ENCODE measurements at places on chromosomes 11 and 22.

DNA sequence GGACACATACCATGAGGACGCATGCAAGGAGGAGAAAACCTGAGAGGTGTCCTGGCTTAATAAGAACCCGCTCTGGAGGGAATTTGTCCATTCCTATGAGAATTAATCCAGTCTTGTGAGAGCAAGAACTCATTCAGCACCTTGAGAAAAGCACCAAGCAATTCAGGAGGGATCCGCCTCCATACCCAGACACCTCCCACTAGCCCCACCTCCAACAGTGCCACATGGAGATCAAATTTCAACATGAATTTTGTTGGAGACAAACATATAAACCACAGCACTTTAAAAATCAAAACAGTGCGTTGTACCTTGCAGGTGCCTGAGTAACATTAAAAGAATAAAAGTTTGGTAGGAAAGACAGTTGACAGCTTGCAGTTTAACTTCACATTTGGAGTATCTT is 11.4 kb downstream of the UBE4A start:
- DNase-seq: no peak

GRCh38 chr11:69035946-69036340 is 12.8 kb upstream of the TPCN2 start:
- DNase-seq: no peak

DNA sequence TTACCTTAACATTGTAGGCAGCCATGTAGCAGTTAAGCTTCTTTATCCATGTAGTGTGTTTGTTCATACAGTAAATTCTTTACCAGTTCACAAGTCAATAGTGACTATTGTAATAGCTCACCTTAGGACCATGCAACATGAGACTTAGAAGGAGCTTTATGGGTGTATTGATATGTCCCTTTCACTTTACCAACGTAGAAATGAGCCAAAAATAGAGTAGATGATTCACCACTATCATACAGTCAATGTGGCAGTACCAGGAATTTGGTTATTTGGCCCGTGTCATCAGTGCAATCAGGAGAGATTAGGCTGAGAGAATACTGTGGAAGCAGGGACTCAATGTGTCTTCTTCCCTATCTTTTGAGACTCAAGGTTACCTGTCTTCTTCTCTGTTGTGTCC is 4.7 kb downstream of the ZDHHC13 start:
- DNase-seq: no peak

- DNase-seq: no peak
These were observed 831 bp downstream of the CHST1 start for GRCh38 chr11:45664376-45665205.

- no peak for DNase-seq
These were observed 37.5 kb downstream of the C11orf91 start for GRCh38 chr11:33663121-33663520.

GRCh38 chr22:50173983-50174355 is 3.4 kb downstream of the PANX2 start:
- DNase-seq: no peak

GRCh38 chr11:78080084-78080817 is 589 bp upstream of the NDUFC2 start:
- DNase-seq: peak; percentile 42

DNA sequence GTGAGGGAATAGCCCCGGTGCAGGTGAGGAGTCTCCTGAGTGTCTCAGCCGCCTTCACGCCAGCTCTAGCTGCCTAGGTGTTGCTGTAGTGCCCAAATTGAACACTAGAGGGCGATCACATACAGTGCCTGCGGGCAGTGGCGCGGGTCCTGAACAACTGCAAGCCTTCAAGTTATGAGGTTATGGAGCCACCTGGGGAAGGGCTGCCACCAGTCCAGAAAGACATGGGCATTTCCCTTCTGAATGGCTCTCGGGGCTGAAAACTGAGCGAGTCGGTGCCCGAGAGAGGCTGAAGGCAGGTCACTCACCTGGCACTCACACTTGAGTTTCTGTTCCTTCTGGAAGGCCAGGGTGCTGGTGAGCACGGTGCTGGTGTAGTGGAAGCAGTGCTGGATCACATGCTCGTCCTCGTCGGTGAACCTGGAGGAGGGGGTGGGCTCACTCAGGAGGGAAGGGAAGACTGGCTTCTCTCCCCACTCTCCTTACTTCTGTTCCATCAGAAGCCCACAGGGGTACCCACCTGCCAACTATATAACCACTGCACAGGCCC is 88.4 kb downstream of the PDE2A start:
- peak; percentile 45 for DNase-seq

- DNase-seq: peak; percentile 14
These were observed 35.0 kb downstream of the GRIK4 start for GRCh38 chr11:120546312-120547205.

GRCh38 chr11:71265559-71266092 is 13.2 kb upstream of the SHANK2 start:
- DNase-seq: no peak

GRCh38 chr11:111221208-111221607 is 24.3 kb upstream of the POU2AF2 start:
- DNase-seq: no peak

- DNase-seq: no peak
These were observed 1.4 kb downstream of the MADD start for GRCh38 chr11:47271328-47271727.

DNA sequence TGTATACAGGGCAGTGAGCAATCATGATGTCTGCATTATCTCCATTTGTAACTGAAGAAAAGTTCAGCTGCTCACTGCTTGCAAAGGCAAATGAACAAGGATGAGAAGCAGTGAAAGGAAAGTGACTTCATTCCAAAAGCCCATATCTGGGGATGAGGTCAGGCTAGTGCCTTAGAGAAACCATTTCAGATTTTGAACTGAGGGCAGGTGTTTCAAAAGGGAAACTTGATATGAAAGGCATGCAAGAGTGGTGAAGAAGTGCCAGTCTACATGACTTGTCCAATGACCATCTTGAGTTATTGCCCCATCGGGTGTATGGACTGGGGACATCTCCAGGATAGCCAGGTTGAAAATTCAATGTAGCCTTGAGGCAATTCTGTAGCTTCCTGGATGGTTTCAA is 7.3 kb upstream of the APOL4 start:
- DNase-seq: no peak

DNA sequence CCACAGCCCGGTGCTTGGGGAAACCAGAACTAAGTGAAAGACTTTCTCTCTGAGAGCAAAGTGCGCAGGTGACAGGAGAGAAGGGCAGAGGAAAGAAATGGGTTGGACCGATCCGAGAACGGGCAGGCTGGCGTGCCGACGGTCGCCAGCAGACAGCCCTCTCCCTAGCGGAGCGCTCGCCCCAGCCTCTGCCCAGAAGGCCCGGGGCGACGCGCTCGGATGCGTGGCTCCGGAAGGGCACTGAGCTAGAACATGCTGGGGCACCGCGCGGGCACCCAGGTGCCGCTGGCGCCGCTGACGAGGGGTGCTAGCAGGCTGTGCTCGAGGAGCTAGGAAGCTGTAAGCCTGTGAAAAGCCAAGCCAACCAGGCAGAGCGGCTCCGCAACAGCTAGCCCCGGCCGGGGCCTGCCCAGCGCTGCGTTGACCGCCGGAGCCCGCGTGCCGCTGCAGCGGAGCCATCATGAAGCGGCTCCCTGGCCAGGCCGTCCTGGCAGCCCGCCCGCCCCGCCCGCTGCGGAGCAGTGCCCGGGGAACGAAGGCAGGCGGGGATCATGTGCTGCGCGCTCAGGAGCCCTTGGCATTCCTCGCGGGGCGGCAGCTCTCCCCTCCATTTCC is 22.1 kb upstream of the RRAS2 start:
- DNase-seq: peak; percentile 77

DNA sequence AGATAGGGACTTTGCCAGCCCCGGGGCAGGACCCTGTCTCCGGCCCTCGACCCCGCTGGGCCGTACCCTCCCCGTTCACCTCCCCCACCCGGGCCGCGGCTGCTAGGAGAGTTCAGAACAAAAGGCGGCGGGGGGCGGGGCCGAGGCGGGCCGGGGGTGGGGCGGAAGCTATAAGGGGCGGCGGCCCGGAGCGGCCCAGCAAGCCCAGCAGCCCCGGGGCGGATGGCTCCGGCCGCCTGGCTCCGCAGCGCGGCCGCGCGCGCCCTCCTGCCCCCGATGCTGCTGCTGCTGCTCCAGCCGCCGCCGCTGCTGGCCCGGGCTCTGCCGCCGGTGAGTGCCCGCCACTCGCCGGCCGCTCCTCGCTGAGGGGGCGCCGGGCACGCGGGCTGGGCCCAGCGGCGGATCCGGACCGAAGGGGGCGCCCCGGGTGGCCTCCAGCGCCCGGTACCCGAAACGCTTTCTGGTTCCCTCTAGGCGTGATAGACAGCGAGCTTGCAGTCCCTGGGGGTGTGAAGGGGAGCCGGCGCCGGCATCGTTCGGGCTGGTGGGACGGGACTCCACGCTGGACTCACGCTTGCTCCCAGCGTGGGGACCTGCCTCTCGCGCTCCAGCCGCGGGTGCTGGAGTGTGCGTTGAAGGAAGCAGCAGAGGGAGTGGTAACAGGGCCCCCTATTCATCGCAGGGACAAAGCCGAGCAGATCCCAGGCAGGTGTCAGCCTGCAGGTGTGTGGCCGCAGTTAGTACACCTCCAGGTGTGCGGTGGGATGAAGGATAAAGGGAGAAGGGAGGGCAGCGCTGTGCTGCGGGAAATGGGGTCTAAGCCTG is at the start of gene MMP11:
MMP11 (plus strand) TSS at position 201 of the 825 bp plus-strand sequence; CDS start at position 223, 22 bp downstream.
- peak; percentile 33 for DNase-seq

DNA sequence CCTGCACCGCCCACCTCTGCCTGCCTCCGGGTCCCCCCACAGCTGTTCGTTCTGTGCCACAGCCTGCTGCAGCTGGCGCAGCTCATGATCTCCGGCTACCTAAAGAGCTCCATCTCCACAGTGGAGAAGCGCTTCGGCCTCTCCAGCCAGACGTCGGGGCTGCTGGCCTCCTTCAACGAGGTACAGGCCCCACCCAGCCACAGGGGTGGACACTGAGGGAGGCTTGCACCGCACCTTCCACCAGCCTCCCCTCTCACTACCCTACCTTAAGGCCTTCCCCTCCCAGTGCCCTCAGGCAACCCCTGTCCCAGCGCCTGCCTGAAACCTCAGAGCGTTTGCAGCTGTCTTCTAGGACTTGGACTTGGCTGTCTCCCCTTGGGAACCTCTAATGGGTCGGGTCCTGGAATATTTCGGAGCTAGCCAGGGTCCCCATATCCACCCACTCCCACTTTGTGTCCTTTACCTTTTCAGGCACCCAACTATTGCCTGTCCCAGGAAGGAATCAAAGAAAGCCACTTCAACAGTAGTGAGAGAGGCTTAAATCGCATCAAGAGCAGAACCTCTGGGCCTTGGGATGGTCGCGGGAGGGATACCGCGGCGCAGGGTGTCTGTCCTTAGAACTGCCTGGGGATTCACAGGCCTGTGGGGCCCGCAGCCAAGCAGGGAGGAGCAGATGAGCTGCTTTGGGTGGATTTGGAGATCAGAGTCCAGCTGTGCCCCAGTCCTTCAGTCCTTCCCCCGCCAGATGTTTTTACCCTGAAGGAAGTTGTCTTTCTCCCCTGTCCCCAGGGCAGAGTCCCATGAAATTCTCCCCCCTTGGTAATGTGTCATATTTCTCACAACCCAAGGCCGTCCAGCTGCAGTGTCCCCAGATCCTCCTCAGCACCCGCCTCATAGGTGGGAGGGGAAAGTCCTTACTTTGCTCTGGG is 13.3 kb downstream of the SLCO2B1 start:
- DNase-seq: no peak

DNA sequence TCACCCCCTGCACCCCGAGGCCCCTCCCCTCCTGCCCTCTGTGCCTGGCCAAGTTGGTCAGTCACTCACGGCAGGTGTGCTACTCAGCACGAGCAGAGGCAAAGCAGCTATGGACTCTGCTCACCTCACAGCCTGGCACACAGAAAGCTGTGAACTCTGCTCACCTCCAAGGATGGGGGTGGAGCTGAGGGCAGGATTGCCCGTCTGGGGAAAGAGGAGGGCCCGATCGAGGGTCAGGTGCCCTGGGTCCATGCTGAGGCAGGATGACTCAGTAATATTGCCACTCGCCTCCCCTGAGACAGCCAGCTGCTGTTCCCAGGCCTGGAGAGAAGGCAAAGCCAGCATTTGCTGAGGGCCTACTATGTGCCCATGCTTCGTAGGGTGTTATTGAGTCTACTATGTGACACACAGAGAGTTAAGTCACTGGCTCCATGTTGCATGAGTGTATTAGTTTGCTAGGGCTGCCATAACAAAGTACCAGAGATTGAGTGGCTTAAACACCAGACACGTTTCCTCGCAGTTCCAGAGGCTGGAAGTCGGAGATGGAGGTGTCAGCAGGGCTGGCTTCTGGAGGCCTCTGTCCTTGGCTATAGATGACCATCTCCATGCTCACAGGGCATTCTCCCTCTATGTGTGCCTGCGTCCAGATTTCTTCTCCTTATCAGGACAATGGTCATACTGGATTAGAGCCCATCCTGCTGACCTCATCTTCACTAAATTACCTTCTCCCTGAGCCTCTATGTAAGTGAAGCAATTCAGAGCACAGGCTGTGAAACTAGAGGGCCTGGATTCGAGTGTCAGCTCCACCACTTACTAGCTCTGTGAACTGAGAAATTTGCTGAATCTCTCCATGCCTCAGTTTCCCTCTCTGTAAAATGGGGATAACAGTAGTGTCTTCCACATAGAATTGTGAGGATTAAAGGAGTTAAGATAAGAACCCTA is 13.2 kb upstream of the TSKU start:
- peak; percentile 58 for DNase-seq

DNA sequence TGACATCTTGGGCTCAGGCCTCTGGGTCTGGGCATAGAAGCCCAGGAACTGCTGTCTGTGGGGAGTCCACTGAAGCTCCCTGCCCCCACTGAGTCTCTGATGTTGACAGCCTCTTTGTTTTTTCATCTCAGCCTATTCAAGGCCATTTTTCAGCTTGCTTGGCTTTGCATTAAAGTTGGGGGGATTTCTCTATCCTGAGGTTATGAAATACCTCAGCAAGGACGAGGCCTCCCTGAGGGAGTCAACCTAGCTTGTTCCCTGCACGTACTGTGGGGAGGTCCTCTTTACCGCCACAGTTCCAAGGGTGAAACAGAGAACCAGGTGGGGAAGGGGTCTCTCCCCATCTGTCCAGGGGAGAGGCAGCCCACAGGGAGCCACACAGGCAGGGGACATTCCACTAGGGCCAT is 8.4 kb downstream of the KCNQ1OT1 start:
- DNase-seq: no peak

DNA sequence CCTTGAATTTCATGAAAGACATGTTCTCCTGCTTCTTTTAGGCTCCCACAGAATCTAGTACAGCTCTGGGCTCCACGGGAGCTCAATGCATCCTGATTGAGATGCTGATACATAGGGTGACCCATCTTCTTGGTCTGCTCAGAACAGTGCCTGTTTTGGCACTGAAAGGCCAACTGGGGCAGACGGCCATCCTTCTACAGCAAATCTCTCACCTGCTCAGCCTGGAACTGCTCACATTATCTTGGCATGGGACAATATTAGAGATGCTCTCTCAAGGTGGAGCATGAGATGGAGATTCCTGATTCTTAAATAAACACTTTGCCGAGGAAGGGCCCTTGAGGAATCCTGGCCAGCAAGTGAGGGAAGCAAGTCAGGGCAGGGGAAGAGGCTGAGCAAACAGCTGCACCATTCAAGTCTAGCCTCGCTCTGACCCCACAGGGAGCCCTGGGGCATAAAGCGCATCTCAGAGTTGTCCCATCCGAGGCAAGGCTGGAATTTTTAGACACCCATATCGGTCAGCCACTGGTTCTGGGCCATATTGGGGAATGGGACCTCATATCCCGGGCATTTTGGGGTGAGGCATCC is 58.4 kb upstream of the CSNK2A3 start:
- no peak for DNase-seq

GRCh38 chr11:96388891-96389719 is 607 bp downstream of the CCDC82 start:
- no peak for DNase-seq

- DNase-seq: no peak
These were observed 11.2 kb downstream of the EIF4G2 start for GRCh38 chr11:10797531-10797930.

Data from SJSA1 (cell line).